ENCODE measurements at places on chromosomes 5 and 9.
A peak's percentile ranks its signal among the peaks of the same experiment; 100 is the strongest.

DNA sequence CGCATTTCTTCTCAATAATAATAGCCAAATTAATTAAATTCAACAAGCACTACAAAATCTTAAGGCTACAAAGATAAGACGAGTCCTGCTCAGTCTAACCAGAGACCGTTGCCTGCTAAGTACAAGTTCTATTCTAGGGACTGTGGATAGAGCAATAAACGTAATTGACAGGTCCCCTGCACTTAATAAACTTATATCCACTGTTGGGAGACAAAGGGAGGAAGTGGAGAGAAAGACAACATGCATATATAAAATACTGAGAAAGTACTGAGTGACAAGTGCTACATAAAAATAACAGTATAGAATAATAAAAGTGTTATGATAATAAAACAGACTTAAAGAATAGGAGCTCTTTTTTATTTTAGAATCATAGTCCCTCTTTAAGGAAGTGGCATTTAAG is 158.1 kb downstream of the MLLT3 start:
- no peak for DNase-seq

DNA sequence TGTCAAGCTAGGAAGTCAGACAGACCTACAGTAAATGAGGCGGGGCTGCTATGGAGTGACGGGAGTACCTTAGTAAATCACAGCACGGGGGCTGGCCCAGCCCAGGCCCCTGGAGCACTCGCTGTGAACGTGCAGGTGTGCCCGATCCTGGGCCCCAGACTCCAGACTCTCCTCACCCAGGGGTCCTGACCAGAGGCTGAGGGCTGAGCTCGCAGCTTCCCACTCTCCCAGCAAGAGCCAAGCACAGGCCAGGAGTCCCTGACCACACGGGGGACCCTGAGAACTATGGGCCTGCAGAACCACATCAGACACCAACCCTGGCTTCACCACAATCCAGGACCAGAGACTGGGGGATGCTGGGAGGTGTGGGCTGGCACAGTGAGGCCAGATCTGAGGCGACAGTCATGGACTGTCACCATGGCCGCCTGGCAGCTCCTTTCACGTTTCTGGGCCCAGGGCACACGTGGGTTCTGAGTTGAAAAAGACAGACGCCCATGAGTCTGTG is 73.4 kb downstream of the ADAMTS2 start:
- DNase-seq, result no peak

DNA sequence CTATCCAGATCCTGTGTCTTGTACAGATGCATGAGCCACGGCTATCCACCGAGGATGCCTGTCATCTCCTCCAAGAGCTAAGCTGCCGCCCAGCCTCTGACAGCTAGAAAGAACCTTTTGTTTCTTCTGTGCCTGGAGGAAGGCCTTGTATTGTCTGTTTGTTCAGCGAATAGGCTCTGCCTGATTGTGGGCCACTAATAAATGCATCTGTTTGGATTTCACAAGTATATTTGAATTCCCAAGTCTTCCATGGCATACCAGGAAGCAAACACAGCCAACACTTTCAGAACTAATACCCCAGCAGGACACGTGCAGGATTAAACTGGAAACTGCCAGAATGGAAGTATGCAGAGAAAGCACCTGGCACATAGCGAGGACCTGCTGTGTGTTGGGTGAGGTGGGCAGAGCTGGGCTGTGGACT is 92.7 kb upstream of the NEURL1B start:
- DNase-seq, result no peak

GRCh38 chr5:164148292-164148691 is 642.9 kb downstream of the MAT2B start:
- no peak for DNase-seq

GRCh38 chr9:136654820-136655535 is 7.7 kb upstream of the EGFL7 start:
- no peak for DNase-seq

DNA sequence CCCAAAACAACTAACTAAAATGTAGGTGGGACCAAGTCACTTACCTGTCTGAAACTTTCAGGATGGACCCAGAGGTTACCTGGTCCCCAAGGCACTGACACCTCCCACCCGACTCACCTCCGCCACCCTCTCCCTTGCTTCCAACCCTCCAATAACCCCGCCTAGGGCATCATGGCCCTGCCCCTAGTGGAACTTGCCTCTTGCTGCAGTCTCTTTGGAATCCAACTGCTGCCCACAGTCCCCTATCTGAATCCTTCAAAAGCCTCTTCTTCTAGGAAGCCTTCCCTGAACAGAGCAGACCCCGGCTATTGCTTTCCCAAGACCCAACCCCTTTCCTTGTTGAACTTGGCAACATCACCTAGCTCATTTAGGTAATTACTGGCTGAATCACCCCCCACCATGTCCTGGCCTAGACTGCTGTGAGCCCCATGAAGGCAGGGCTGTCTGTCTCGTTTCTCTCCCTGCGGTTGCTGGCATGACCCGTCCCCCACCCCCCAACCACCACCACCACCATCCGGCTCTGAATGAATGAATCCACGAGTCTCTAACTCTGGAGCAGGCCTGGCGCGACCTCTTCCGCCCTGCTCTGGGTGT is 9.4 kb downstream of the CRB2 start:
- no peak for DNase-seq

- no peak for DNase-seq
Measured at GRCh38 chr9:84230355-84231145, 110.0 kb downstream of the SLC28A3 start.

DNA sequence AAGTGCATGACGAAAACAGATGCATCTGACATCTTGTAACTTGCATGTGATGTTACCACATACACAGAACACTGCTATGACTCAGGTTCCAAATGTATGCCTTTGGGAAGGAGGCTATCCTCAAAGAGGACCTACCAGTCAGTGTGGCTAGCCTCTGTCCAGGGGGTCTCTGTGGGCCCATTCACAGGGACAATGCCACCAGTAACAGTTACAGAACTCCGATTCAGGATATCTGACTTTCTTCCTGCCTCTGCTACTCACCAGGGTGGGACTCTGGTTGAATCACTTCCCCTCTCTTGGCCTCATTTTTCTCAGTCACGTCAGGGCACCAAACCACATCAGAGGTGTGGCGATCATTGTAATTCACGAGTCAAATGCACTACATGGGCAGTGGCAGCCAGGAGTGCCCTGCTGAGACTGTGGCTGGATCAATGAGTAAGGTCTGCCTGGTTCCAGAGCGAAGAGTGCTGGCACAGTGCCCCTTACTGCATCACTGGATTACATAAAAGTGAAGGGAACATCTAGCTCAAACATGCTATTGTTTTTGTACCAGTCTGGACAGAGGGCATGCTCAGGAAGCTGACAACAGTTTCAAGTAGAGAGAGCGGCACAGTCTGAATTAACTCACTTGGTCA is 13.2 kb downstream of the ATOX1 start:
- no peak for DNase-seq

DNA sequence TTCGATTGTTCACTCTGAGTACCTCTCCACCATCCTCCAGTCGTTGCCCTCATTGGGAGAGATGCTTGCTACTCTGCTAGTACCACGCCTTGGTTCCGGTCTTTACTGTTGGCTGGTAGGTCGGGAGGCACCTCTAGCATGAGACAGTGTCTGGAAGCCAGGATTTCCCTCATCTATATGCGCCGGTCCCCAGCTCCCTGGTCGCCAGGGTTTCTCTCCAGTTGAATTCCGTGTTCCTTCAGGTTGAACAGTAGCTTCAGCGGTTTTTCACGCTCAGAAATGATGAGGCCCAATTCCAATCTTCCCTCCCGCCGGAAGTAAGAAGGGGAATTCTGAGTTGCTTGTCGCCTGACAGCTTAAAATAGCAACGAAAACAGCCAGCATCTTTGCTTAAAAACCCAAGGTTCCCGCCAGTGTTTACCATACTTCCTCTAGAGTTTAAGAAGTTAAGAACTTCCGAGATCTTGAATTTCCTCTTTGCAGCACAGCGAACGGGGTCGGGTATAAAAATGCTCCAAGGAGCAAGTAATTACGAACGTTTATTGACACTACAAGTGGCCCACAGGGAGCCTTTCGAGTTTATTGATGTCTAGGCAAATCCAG is 1.3 kb upstream of the ST8SIA4 start:
- DNase-seq, result no peak

- DNase-seq, result no peak
Measured at GRCh38 chr5:58274191-58274590, 185.7 kb downstream of the PLK2 start.

- no peak for DNase-seq
Measured at GRCh38 chr9:136193891-136194279, 11.0 kb downstream of the LHX3 start.

DNA sequence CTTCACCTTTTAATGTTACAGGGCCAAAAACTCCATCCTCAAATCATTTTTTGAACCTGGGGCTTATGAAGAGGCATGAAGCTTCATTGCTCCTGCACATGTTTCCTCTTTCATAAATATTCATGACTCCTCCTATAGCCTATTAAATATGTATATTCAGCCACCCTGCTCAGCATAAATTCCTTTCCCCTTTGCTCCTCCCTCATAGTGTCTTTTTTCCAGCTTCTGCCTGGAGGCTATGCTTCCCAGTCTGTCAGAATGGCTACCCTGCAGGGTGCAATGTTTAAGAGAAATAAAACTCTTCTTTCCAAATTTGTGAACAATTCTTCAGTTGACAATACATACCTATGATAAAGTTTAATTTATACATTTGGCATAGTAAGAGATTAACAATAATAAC is 1082.9 kb upstream of the CDH18 start:
- DNase-seq, result no peak

DNA sequence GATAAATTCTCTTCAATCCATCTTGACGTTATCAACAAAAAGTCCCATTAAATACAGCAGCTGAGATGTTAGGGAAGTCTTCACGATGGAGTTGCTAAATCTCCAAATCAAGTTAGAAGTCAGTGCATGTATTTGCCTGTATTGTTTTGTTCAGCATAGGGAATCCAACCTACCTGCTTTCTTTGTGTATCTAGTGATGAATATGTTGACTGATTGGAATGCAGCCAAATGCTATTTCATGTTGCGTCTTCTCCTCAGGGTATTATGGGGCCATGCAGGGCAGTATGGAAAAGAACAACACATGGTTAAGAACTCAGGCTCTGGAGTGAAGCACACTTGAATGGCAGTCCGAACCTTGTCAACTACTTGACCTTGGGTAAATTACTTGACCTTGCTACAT is 529.5 kb upstream of the ZNF462 start:
- DNase-seq, result peak; percentile 61
